ENCODE measurements at places on chromosomes 12 and 14. TPM values are rescaled to one million over a fixed set of nuclear protein-coding genes. Genes with fewer than 3 reads are reported as not detected.
A peak's percentile ranks its signal among the peaks of the same experiment; 100 is the strongest.

The LRRC10 gene
- total RNA-seq: not detected

The ZNF891 gene
- total RNA-seq: 2.2 TPM

The PLEK2 gene
- 4.8 TPM for total RNA-seq

The STAC3 gene
- total RNA-seq: 0.23 TPM

The ZBTB1 gene
- total RNA-seq: 60.4 TPM

The ATXN7L3B gene
- total RNA-seq: 47.0 TPM

The MFAP5 gene
- total RNA-seq: 1.9 TPM

DNA sequence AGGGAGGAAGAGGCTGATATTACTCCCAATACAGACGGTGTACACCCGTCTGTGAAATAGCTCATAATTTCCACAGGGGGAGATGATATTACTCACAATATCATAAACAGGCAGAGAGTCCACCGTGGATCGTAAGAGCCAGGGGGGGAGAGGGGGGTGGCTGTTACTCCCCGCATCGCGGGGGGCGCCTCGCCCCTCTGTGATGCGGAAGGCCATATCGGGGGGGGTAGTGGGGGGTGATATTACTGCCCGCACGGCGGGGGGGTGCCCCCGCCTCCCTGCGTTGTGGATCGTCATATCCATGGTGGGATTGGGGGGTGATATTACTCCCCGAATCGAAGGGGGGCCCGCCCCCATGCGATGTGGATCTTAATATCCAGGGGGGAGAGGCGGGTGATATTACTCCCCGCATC lies 91.9 kb downstream of the FRMD6 start:
- no peaks in the 10 kb centered on the region for H3K36me3 ChIP-seq
- no peak overlapping the region for H3K27ac ChIP-seq
- no peaks in the 10 kb centered on the region for H3K27me3 ChIP-seq
- no peak for DNase-seq

DNA sequence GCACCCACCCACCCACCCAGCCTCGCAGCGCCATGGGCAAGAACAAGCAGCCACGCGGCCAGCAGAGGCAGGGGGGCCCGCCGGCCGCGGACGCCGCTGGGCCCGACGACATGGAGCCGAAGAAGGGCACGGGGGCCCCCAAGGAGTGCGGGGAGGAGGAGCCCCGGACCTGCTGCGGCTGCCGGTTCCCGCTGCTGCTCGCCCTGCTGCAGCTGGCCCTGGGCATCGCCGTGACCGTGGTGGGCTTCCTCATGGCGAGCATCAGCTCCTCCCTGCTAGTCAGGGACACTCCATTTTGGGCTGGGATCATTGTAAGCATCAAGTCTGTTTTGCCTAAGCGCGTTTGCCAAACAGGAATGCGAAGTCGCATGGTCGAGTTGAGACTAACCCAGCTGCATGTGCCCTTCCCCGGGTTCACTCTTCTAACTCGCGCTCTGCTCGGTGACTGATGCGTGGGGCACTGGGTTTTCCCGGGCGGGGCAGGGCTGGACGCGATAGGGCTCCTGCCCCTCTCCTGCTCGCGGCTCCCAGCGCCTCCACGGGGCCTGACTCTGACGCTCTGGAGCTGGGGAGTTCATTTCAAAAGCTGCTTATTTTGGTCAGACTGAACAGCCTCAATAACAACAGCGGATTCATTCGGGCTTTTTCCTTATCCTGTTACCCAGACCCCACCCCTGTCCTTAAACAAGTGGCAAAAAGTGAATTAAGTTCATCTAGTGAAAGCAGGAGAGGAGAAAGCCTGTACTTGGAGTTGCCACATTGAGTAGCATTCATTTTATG lies 458 bp downstream of the SSPN start:
- H3K4me3 ChIP-seq: peak overlapping the region; percentile 68
- H3K27ac ChIP-seq: peak overlapping the region; percentile 69
- no peaks in the 10 kb centered on the region for H3K36me3 ChIP-seq
- H3K27me3 ChIP-seq: peaks cover 2% of the 10 kb centered on the region

GRCh38 chr12:97912943-97913342 lies 450.3 kb downstream of the RMST start:
- no peaks in the 10 kb centered on the region for H3K27me3 ChIP-seq
- no peak overlapping the region for H3K4me3 ChIP-seq
- no peak for DNase-seq
- H3K36me3 ChIP-seq: no peaks in the 10 kb centered on the region
- H3K4me1 ChIP-seq: no peaks in the 10 kb centered on the region
- H3K27ac ChIP-seq: no peak overlapping the region

DNA sequence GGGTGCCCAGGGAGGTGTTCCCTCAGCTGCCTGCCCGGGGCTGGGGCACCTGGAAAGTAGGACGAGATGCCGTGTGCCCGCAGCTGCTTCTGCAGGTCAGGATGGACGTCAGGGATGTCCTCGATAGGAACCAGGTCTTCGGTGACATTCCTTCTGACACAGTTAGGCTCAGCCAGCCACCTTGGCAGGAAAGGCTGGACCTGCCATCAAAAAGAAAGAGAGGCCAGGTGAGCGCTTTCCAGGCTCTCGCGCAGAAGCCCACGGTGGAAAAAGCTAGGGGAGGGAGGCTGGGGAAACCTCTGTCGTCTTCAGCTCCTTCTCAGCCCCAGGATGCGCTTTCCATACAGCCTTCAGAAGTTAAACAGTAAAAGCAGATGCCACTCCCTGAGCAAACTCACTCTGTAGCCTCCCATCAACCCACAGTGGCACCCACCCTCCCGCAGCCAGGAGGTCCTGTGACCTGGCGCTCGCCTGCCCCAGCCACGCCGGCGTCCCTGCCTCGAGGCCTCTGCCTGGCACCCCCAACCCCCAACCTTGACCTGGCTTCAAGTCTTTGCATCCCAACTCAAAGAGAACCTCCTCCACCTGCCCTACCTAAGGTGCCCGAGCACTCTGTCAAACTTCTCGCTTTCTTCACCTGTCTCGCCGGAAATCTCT lies 1.3 kb downstream of the DDX51 start:
- H3K27me3 ChIP-seq: no peaks in the 10 kb centered on the region
- peaks cover 11% of the 10 kb centered on the region for H3K4me1 ChIP-seq
- H3K27ac ChIP-seq: no peak overlapping the region

GRCh38 chr14:89648924-89649323 lies 231.9 kb upstream of the FOXN3 start:
- H3K4me1 ChIP-seq: no peaks in the 10 kb centered on the region
- H3K4me3 ChIP-seq: no peak overlapping the region
- peak overlapping the region; percentile 36 for H3K27ac ChIP-seq
- H3K36me3 ChIP-seq: no peaks in the 10 kb centered on the region

GRCh38 chr12:121620333-121620891 lies 5.9 kb upstream of the ORAI1 start:
- no peak for DNase-seq
- H3K27ac ChIP-seq: no peak overlapping the region
- H3K4me3 ChIP-seq: no peak overlapping the region
- no peaks in the 10 kb centered on the region for H3K27me3 ChIP-seq
- H3K4me1 ChIP-seq: peaks cover 3% of the 10 kb centered on the region

- H3K4me1 ChIP-seq: no peaks in the 10 kb centered on the region
- H3K27me3 ChIP-seq: no peaks in the 10 kb centered on the region
- no peak overlapping the region for H3K4me3 ChIP-seq
- no peak overlapping the region for H3K27ac ChIP-seq
- H3K36me3 ChIP-seq: no peaks in the 10 kb centered on the region
Observed at GRCh38 chr12:67320614-67321295, 51.6 kb downstream of the CAND1 start.

DNA sequence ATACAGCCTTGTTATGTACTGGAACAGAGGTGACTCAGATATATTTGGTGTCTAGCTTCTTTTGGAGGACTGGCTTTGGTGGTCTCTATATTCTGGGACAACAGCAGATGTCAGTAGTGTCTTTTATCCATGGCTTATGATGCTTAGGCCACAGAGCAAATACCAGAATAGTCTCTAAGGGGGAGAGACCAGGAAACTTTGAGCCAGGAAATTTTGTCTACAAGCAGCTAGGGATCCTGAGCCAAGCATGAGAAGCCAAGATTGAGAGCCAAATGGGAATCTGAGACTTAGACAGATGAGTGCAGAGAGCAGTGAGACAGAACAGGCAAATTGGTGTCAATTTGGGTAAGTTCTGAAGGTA lies 28.4 kb upstream of the PTPRR start:
- no peak overlapping the region for H3K4me3 ChIP-seq
- H3K27me3 ChIP-seq: no peaks in the 10 kb centered on the region
- H3K36me3 ChIP-seq: no peaks in the 10 kb centered on the region

GRCh38 chr12:50949801-50950302 lies 2.5 kb upstream of the HIGD1C start:
- H3K27ac ChIP-seq: no peak overlapping the region
- DNase-seq: no peak
- H3K4me1 ChIP-seq: no peaks in the 10 kb centered on the region

DNA sequence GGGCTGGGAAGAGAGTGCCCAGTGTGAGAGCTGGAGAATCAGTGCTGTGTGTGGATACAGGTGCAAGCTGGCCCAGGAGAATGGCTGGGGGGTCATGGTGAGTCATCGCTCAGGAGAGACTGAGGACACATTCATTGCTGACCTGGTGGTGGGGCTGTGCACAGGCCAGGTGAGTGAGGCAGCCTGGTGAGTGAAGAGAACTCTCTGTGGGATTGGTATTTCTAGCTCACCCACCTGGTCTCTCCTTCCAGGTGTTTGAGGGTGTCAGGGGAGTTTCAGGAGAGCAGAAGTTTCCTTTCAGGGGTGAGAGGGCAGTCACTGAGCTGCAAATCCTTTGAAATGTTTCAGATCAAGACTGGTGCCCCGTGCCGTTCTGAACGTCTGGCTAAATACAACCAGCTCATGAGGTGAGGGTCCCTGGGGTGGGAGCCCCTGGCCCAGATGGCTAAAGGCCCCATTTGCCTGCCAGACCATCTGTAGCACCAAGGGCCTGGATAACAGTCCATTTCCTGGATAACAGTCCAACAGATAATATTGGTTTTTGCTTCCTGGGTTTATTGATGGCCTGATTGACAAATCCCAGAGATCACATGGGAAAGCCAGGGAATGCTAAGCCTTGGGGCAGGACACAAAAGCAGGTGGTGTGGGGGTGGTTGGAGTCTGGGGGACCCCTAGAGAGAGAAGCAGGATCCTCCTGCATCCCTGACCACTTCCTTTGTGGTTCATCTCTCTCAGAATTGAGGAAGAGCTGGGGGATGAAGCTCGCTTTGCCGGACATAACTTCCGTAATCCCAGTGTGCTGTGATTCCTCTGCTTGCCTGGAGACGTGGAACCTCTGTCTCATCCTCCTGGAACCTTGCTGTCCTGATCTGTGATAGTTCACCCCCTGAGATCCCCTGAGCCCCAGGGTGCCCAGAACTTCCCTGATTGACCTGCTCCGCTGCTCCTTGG lies 5.5 kb upstream of the ATN1 start:
- no peak overlapping the region for H3K4me3 ChIP-seq
- H3K27ac ChIP-seq: no peak overlapping the region
- H3K27me3 ChIP-seq: no peaks in the 10 kb centered on the region
- no peak for DNase-seq
- H3K36me3 ChIP-seq: no peaks in the 10 kb centered on the region
- H3K4me1 ChIP-seq: peaks cover 28% of the 10 kb centered on the region

DNA sequence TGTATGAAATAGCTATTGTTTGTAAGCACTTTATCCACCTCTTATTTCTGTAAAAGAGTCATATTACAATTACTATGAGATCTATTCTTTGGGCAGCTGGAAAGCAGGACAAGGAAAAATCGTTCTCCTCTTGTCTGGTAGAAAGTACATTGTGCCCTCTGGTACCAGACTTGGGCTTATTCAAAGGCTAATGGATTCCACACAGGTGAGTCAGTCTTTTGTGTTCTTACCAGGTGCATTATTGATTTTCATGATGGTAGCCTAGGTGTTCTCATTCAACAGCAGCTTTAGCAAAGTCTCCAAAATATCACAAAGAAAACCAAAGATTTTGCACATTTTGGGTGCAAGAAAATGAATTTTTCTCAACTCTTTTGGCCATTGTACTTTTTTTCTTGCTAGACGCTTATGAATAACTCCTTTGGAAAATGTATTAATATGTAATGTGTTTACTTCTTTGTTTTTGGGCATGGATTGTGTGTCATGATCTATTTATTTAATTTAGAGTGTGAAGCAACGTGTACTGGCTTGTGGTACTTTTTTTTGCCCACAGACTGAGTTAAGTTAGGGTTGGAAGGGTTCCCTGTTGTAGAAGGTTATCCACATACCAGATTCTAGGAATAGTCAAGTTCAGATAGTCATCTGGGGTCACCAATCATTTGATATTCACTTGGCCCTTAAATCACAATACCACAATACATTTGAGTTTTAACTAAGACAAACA lies 26.2 kb downstream of the MNAT1 start:
- H3K4me3 ChIP-seq: no peak overlapping the region
- H3K27me3 ChIP-seq: no peaks in the 10 kb centered on the region
- peaks cover 16% of the 10 kb centered on the region for H3K4me1 ChIP-seq
- H3K27ac ChIP-seq: peak overlapping the region; percentile 5
- DNase-seq: peak; percentile 14
- no peaks in the 10 kb centered on the region for H3K36me3 ChIP-seq

DNA sequence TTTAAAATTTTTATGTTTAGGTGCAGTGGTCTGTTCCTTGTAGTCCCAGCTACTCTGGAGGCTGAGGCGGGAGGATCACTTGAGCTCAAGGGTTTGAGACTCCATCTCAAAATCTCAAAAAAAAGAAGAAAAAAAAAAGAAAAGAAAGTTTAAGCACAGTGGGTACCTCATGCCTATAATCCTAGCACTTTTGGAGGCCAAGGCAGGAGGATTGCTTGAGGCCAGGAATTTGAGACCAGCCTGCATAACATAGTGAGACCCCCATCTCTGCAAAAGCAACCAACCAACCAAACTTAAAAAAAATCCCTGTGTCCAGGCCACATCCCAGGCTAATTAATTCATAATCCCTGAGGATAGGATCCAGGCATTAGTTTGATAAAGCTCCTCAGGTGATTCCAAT lies 3.4 kb upstream of the SALL2 start:
- no peak overlapping the region for H3K4me3 ChIP-seq
- H3K27me3 ChIP-seq: peaks cover 6% of the 10 kb centered on the region
- no peak for DNase-seq

- no peak overlapping the region for H3K4me3 ChIP-seq
- H3K27me3 ChIP-seq: no peaks in the 10 kb centered on the region
Observed at GRCh38 chr14:61476754-61477410, 155.5 kb downstream of the PRKCH start.

- peak; percentile 80 for DNase-seq
- no peaks in the 10 kb centered on the region for H3K27me3 ChIP-seq
- peak overlapping the region; percentile 96 for H3K27ac ChIP-seq
- H3K4me3 ChIP-seq: peak overlapping the region; percentile 81
- H3K4me1 ChIP-seq: no peaks in the 10 kb centered on the region
Observed at GRCh38 chr12:10213168-10214135, 775 bp downstream of the GABARAPL1 start.

- no peaks in the 10 kb centered on the region for H3K4me1 ChIP-seq
- no peaks in the 10 kb centered on the region for H3K36me3 ChIP-seq
- no peaks in the 10 kb centered on the region for H3K27me3 ChIP-seq
- H3K27ac ChIP-seq: no peak overlapping the region
- no peak overlapping the region for H3K4me3 ChIP-seq
- peak; percentile 22 for DNase-seq
Observed at GRCh38 chr12:8554451-8555195, 13.9 kb upstream of the CLEC4E start.
